ENCODE measurements at places on chromosomes 11 and 22.

- DNase-seq = no peak
Measured at GRCh38 chr11:28517621-28518020, 409.4 kb downstream of the METTL15 start.

- no peak for DNase-seq
Measured at GRCh38 chr11:32435511-32435941, at the start of gene WT1. WT1 (minus strand) TSS chr11:32435539.

DNA sequence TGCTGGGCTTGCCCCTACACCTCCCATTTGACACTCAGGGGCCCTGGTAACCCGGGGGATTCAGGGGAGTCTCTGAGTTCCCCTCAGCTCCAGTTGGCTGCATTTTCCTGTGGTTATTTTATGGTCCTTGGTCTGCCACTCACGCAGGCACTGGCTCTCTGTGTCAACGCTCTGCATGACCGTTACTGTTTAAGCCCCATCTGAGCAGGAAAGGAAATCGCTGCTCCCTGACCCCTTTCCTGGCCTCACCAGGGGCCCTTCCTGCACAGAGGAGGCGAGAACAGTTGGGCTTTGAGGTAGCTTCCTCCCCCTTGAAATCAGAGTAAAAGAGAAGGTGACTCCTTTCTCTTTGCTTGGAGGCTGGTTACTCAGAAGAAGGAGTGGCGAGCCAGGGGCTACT is 2.4 kb downstream of the C1QTNF4 start:
- DNase-seq = no peak

GRCh38 chr22:35552196-35552842 is 11.7 kb downstream of the RASD2 start:
- DNase-seq = peak; percentile 69

GRCh38 chr11:31801298-31801702 is 9.8 kb downstream of the PAX6 start:
- no peak for DNase-seq

DNA sequence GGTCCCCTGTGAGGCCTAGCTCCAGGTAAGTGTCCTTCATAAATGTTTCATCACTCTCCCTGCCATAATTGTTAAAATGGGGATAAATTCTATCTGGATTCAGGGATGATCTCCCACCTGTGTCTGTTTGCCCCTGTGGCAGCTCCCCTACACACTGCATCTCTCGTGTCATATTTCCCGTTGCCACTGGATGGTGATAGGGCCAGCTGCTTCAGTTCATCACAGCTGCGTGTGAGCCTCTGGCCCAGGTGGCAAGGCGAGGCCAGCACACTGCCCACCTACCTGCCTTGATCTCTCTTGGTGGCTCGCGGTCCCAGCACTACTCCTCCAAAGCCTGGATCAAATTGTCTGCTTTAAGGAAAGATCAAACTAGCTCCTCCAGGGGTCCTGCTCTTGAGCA is 187.4 kb downstream of the GRIK4 start:
- DNase-seq = no peak

DNA sequence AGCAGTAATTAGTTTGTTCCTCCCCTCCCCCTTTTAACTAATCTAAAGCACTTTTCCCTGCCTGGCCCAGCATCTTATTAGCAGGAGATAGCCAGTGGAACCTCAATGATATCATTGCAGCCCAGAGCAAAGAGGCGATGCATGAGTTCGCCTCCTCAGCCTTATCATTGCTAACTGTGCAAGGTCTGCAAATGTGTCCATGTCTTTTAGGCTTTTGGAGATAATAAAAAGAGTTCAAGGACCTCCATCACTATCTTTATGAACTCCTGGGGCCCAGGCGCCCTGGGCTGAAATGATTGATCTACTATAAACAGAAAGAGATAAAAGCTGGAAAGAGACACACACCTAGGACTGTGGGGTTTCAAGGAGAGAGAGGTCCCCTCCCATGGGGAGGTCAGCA is 124.2 kb upstream of the TBCEL start:
- DNase-seq = no peak

- DNase-seq = no peak
Measured at GRCh38 chr22:35903571-35904335, 124.9 kb downstream of the RBFOX2 start.

DNA sequence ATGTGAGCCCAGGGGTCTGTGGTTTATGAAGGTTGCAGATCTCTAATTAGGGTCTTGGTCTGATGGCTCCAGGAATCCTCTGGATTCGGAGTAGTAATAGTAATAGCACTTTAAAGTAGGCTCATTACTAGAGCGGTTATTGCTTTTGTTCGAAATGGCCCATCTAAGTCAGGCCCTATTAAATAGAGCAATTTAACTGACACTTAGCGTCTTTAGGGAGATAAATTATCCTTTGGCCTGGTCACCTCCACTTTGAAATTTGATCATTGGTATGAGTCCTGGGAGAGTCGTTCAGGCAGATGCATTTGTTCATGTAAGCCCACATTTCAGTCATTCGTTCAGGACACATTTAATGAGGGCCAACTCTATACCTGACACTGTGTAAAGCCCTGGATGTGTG is 54.8 kb downstream of the LDLRAD3 start:
- no peak for DNase-seq

- no peak for DNase-seq
Measured at GRCh38 chr11:66315921-66316811, 678 bp downstream of the CD248 start.

- DNase-seq = no peak
Measured at GRCh38 chr22:45329530-45329936, 19.8 kb downstream of the FAM118A start.

GRCh38 chr11:35964841-35965240 is 21.0 kb downstream of the LDLRAD3 start:
- no peak for DNase-seq

DNA sequence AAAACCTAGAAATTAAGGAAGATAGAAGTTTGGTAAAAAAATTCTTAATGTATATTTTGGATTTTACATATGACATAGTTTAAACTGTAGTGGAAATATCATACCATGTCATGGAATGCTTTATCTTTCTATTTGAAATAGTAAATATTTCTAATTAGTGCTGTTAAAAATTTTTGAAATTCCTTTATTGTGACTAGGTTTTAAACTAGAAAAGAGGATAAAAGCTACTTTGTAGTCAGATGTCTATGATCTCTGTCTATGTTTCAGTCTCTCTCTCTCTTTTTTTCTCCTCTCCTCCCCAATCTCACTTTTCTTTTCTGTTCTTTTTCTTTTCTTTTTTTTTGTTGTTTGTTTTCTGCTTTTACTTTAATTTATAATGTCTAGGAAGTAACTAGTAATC is 226.2 kb downstream of the TMEM135 start:
- DNase-seq = no peak

- DNase-seq = no peak
Measured at GRCh38 chr22:38707346-38707745, 1.6 kb downstream of the GTPBP1 start.

GRCh38 chr11:62713343-62713742 is 5.9 kb downstream of the GNG3 start:
- no peak for DNase-seq

DNA sequence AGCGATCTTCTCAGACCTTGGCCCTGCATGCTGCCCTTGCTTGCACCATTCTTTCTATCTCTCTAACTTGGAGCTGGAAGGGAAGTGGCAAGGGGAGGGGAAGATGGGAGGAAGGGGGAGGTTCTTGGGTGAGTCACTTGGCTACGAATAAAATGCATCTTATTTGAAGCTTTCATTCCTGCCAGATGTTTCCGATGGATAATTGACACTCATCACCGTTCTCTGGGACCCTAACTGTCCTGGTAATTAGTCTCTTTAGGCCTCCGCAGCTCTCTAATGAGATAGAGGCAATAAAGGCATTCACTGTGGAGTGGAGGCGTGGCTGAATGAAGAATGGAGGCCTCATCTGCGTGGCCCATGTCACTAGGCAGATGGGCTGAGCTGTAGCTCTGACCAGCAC is 960.1 kb downstream of the NTM start:
- DNase-seq = no peak

- no peak for DNase-seq
Measured at GRCh38 chr11:2148595-2148994, 9.4 kb upstream of the IGF2 start.
